ENCODE measurements at places on chromosomes 1 and 21.

DNA sequence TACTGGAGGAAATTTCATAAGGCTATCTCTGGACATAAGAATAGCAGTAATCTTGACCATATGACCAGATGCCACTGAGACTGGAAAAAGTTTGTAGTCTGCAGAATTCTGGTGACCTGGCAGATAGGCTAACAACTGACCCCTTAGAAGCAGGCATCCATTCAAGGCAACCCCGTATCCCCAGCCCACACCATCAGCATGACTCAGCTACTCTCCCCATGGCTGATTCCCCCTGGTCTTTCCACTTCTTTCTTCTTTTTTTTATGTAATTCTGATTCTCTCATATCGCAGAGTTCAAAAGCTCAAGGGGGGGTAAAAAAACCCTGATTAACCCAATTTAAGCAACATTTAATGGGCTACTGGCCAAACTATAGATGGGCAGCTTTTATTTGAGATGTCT lies 243.1 kb downstream of the ZNF648 start:
- DNase-seq: no peak

DNA sequence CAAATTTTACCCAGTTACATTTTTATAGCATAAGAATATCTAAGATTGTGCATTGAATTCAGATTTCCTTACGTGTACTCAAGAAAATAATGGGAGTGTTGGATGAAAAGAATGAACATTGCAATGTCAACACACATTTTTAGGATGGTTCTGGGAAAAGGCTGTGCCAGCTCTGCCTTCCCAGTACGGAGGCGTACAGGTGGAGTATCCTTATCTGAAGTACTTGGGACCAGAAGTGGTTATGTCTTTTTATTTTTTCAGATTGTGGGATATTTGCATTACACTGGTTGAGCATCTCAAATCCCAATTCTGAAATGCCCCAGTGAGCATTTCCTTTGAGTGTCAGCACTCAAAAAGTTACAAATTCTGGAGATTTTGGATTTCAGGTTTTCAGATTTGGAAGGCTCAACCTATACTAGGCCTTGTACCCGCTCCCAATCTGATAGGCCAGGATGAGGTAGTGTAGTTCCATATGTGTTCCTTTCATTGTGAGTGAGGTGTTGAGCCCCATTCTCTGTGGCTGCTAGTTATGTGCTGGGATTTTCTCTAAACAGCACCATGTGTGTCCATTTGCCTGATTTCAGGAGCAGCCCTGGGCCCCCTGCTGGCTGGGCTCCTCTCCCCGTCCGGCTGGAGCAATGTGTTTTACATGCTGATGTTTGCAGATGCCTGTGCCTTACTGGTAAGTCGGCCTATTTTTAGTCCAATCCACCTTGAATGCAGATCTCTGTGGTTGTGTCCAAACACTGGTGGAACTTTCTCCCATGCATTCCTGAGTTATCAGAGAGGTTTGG lies 60.8 kb downstream of the SLC37A1 start:
- no peak for DNase-seq

DNA sequence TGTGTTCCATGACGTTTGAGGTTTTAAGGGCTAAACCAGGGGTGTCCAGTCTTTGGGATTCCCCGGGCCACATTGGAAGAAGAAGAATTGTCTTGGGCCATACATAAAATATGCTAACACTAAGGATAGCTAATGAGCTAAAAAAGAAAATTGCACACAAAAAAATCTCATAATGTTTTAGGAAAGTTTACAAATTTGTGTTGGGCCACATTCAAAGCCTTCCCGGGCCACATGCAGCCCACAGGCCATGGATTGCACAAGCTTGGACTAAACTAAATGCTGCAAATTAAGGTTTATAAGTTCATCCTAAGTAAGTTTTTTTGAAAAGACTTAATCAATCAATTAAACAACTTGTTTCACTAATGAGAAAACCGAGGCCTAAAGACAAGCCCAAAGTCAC lies 21.9 kb downstream of the NIBAN1 start:
- DNase-seq: no peak

DNA sequence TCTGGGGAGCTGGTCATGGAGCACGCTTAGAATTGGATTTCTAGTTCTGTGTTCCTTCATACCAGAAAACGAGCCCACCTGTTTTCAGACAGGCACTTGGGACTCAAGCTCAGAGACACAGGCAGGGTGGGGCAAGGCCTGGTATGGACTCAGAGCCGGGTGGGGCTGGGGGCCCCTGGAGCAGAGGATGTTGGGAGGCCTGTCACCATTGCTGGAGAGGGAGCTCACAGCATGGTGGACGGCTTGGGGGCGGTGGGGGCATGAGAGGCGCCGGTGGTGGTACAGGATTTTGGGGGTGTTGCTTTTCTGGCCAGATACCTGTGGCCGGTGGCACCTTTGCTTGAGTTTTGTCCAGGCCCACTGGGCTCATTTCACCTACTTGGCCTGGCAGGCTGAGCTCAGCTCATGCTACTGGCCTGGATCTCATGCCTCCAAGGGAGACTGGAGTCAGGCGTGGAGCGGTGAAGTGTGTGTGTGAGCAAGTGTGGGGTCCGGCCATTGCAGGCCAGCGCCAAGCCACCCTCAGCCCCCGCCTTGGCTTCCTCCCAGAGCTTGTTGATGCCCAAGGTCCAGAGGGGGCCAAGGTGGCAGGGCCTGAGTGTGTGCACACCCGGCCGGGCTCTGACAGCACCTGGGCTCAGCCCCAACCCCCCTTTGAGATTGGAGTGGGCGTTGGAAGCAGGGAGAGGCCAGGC lies 8.7 kb downstream of the SLX9 start:
- DNase-seq: no peak

DNA sequence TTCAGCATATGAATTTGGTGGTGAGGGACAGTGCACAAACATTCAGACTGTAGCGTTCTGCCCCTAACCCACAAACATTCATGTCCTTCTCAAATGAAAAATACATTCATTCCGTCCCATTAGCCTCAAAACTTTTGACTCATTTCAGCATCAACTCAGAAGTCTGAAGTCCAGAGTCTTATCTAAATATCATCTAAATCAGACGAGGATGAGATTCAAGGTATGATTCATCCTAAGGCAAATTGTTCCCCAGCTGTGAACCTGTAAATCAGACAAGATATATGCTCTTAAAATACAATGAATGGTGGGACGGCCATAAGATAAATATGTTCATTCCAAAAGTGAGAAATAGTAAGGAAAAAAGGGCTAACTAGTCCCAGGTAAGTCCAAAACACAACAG lies 1195.6 kb upstream of the ADGRL4 start:
- DNase-seq: no peak

- DNase-seq: no peak
These were observed 194.0 kb upstream of the VAMP3 start for GRCh38 chr1:7576946-7577657.

DNA sequence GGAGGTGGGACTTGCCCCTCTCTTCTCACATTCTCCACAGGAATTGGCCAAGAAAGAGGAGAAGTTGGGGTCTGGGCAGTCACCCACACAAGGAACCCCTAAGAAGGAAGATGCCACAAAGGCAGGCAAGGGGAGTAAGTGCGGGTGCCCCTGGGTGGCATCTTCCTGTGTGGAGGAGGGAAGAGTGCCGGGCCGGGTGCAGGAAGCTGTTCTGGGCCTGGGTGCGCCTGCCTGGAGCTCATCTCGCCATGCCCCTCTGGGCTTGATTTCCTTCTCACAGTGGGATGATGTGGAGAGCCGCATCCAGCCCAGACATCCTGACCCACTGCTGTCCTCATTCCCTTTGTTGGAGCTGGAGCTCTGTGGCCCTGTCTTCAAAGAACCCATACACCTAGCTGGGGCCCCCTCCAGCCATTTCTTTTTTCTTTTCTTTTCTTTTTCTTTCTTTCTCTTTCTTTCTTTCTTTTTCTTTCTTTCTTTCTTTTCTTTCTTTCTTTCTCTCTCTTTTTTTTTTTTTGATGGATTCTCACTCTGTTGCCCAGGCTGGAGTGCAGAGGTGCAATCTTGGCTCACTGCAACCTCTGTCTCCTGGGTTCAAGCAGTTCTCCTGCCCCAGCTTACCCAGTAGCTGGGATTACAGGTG lies 9.3 kb downstream of the LRRC71 start:
- DNase-seq: no peak

GRCh38 chr1:7471836-7472235 lies 299.3 kb upstream of the VAMP3 start:
- no peak for DNase-seq

DNA sequence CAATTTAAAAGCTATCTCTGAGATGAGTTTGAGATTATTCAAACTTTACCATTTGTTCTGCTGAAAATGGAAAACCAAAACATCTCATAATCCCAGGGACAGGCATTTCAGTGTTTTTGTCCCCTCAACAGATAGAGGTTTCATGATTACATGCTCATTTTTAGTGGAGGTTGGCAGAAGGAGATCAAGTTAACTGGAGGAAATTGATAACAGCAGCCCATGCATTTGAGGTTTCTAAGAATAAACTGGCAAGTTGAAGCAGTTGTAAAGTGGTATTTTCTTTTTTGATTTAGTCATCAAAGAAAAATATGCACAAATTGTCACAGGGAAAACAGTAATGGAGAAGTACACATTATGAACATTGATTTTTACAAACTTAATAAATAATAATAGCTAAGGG lies 205.8 kb downstream of the PLA2G4A start:
- DNase-seq: no peak

- DNase-seq: no peak
These were observed 16.2 kb downstream of the INSRR start for GRCh38 chr1:156842618-156843300.

DNA sequence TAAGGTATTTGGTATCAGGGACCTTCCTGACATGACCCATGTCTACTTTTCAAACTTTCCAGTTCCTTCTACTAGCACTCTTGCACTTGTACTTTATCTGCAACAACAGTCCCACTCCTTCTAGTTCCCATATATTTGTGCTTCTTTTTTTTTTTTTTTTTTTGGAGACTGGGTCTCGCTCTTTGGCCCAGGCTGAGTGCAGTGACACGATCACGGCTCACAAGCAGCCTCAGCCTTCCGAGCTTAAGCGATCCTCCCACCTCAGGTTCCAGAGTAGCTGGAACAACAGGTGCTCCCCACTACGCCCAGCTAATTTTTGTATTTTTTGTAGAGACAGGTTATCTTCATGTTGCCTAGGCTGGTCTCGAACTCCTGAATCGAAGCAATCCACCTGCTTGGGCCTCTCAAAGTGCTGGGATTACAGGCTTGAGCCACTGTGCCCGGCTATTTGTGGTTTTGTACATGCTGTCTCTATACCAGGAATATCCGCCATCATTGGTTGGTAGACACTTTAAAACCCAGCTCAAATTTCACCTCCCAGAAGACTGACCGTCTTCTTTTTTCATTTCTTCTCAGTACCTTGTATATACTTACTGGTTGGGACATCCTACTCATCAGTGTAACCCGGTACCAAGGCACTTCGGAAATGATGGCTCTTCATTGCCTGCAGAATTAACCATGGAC lies 1.1 kb downstream of the ZMYM1 start:
- DNase-seq: no peak

- no peak for DNase-seq
These were observed 73.0 kb downstream of the DAP3 start for GRCh38 chr1:155761736-155762405.

DNA sequence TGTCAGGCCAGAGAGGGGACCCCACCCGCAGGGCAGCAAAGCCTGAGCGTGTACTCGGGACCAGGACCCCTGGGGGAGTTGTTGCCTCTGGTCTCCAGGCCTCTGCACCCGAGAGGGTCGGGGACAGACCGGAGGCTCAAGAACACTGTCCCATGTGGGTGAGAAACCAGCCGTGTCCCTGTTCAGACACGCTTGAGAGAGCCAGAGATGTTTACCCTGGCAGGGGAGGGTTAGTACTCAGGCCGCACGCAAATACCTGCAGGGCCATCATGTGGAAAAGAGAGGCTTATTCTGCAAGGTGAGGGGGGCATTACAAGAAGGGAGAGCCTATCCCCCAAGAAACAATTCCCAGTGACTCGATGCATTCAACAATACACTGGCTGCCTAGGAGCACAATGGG lies 74.0 kb upstream of the ARHGEF16 start:
- no peak for DNase-seq

GRCh38 chr21:19529031-19529430 lies 1125.4 kb upstream of the TMPRSS15 start:
- no peak for DNase-seq

DNA sequence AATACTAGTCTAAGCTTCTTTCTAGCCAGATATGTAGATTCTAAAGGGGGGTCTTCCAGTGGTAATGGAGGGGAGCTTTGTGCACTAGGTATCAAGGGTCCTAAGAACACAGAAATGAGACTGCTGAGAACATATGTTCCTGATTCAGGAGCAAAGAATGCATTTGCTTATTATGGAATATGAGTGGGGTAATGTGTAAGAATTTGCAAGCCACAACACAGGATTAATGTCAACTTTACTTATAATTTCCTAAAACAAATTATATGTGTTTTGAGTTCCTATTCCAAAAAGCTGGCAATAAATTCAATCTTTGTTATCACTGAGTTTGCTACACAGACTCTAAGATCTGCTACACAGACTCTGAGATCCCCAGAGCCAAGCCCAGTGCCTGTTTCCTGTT lies 357.0 kb upstream of the PTBP2 start:
- no peak for DNase-seq

GRCh38 chr1:72526926-72527325 lies 244.6 kb upstream of the NEGR1 start:
- no peak for DNase-seq

DNA sequence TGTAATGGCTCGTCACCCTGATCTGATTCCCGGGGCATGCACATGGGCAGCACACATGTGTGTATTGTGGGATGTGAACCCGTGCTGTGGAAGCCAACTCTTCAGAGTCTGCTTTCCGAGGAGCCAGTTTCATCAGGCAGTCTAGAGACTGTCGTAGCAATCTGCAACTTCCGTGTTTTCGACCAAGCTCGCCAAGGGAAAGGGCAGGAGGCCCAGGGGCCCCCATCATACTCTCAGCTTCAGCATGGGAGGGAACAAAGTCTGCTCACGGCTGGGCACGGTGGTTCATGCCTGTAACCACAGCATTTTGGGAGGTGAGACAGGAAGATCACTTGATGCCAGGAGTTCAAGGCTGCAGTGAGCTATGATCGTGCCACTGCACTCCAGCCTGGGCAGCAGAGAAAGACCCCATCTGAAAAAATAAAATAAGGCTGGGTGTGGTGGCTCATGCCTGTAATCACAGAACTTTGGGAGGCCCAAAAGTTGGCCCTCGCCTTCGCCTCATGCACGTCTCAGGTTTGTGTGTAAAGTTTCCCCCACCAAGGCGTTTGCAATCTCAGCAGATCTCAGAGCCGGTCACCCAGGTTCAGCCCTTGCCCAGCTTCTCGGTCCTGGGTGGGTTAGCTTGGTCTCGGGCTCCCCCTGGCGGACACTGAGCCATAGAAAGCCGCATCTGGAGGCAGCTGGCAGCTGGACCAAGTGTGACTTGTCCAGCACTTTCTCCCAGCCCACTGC lies 48.5 kb upstream of the SLC25A33 start:
- DNase-seq: no peak

DNA sequence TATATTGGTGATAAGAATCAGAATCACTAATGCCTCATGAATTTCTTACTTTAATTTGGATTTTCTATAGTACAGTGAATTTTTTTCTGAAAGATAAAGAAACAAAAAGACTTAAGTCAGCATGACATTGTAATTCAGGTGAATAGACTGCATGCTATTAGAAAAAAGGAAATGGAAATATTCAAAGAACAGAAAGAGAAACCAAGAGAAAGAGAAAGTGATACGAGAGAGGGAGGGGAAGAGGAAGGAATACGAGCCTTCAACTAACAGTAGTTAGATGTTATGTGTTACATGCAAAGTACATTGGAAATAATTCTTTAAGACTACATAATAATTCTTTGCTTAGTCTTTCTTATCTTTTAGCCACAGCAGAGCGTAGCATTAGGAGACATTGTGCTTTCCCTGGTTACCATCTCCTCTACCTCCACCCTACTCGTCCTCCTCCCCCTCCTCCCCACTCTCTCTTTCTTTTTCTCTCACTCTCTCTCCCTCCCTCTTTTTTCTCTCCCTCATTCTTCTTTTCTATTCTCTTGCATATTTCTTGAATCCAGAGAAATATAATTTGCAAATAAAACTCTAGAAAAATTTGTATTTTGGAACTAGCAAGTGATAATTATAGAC lies 46.4 kb upstream of the ADGRL4 start:
- DNase-seq: no peak
